Umbilical cord (tissue), 2 donors: ENCODE measurements at places on chromosomes 12 and 14. TPM values are rescaled to one million over a fixed set of nuclear protein-coding genes. Genes with fewer than 3 reads are reported as not detected.

DNA sequence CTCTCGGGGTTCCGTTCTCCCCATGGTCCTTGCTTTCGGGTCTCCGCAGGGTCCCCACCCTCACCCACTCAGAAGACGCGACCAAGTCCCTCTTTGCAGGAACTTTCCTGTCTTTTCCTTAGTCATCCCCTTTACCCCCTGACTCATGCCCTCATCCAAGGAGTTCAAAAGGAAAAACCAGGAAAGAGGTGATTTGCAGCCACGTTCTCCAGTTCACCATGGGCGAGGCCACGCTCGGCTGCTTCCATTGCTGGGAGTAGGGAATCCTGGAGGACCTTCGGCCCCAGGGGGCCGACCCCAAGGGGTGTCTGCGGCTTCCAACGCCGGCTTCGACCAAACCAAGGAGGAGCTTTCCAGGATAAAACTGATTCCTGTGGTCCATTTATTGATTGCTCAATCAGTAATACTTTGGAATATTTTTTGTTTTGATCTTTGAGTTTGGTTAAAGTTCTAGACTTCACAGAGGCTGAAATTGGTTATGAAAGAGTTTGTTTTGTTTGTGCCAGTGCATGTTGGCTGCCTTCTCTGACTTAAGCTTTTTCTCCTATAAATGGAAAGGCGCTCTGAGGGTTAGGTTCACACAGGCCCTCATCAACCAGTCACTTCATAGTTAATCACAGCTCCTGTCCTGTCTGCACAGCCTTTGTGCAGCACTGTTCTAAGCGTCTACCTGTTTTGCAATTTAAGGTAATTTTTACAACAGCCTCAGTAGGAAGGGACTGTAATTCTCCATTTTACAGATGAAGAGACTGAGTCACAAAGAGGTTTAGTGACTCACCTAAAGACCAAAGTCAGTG, 827 bp downstream of the ALDH2 start:
- peak; percentile 44 for DNase-seq

DNA sequence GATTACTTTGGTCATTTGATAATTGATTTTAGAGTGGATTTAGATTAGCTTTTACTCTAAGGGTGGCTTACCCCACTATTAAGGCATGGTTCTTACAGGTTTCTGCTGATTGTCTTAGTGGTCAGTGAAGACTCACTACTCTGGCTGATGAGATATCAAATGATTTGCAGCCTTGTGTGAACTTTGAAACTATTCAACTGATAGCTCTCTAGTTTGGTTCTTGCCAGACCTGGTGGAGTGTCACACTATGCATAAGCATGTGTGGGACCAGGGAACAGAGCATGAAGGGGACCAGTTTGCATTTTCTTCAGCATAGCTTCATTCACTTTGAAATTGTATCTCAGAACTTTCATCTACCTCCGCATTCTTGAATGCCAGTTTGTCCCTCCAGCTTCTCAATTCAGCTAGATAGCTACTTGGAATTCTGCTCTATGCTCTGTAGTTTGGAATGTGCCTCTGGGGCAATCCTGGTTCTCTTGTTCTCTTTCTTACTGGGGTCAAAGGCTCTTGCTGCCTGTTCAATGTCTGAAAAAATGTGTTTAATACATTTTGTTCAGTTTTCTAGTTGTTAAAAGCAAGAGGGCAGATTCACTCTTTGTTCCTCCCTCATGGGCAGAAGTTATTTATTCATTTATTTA, 12.7 kb downstream of the SCYL2 start:
- DNase-seq = no peak

DNA sequence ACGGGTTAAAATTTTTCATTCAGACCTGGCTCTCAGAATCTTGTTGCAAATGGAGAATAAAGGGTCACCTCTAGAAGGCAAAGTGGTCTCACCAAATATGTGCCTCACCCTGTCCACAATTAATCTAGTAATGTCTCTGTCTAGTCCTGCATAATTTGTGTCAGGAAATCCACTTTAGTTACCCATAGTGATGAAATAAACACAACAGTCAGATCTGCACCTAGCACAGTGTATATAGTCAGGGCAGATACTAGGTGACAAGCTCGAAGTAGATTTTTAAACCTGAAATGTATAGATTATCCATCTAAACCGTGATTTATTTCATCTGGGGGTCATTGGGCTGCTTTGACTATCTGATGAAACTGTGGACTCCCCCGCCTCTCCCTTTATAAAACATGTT, 15.9 kb upstream of the FLVCR2 start:
- DNase-seq = no peak

- peak; percentile 96 for DNase-seq
These were observed 42.1 kb downstream of the FLRT2 start for GRCh38 chr14:85572011-85572410.

GRCh38 chr12:54661048-54661447, 12.9 kb upstream of the DCD start:
- no peak for DNase-seq

GRCh38 chr14:70148911-70149595, 39.7 kb downstream of the SLC8A3 start:
- DNase-seq = no peak

- DNase-seq = peak; percentile 83
These were observed 742 bp downstream of the SPSB2 start for GRCh38 chr12:6872073-6873048.

DNA sequence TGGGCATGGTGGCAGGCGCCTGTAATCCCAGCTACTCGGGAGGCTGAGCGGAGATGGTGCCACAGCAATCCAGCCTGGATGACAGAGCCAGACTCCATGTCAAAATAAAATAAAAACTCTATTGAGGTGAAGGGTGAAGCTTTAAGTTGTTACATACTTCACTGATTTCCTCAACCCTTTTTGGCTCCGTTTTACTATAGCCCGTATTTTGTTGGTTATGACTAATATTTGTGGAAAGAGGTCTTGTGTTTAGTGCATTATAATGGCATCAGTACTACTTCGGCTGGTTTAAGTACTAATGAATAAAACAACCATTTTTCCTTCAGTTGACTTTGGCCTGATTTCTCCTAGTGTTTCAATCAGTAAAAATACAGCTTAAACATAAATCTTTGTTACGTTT, 27.0 kb upstream of the SLC2A14 start:
- no peak for DNase-seq

DNA sequence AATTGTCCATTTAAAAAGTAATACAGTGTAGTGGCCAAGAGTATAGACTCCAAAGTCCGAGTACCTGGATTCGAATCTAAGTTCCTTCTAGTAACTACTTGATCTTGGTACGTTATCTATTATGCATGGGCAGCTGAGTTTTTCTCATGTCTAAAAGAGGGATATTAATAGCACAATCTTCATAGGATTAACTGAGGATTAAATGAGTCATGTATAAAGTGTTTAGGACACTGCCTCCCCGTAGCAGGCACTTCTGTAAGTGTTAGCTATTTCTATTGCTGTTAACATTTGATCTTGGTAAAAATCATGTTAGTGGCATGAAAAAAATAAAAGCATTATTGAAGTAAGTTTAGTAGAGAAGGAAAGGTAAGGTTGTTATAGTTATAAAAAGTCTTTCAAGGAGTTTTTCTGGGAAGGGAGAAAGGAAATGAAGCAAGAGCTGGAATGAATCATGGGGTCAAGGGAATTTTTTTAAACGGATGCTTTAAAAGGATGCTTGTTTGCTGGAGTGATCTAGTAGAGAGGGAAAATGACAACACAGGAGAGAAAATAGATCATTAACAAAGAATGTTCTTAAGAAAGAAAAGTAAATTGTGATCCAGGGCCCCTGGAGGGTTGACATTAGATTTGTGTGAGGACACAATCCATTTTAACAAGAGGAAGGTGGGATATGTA, 502.2 kb upstream of the USP15 start:
- no peak for DNase-seq

- DNase-seq = no peak
These were observed 453.4 kb upstream of the CCDC196 start for GRCh38 chr14:66032800-66033199.

GRCh38 chr12:11730299-11731041, 81.0 kb downstream of the ETV6 start:
- DNase-seq = peak; percentile 52

GRCh38 chr12:3727877-3728632, 24.9 kb downstream of the CRACR2A start:
- DNase-seq = no peak

DNA sequence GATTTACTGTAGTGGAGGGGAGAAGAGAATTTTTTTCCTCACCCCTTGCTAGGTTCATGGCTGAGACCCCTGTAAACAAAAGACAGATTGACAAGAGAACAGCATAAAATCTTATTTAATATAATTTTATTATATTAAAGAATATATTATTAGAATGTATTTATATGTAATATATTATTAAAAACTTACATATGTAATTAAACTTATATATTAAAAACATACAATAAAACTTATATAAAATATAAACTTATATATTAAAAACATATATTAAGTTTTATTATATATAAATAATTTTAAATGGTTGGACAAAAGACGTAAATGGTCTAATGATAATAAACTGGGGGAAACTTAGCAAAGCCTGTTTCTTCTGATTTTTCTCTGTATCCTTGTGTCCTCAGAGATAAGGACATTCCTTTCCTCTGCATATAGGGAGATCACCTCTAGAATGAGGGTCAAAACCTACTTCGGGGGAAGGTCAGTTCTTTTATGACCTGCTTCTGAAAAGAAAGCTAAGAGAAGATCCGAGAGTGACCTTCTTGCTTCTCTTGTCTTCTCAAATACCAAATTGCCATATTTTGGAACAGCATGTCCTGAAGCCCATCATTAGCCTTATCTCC, 8.9 kb upstream of the PPM1H start:
- no peak for DNase-seq

DNA sequence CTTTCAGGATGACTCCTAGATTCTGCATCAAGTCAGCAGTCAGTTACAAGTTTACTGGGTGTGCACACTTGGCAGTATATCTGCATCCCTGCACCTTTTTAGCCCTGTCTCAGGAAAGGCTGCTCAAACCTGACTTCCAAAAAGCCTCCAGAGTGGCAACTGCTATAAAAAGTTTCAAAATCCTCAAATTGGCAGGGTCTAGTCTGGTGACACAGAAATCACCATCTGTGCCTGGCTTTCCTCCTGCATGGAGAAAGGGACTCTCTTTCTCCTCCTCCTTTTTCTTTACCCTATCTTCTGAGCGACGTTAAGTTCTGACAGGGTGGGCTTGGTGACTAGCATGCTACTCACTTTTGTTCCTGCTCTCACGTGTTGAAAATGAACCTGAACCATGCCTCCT, 679.5 kb downstream of the C12orf50 start:
- no peak for DNase-seq

GRCh38 chr12:11978726-11979384, 91.9 kb upstream of the BCL2L14 start:
- no peak for DNase-seq

- DNase-seq = no peak
These were observed 189.5 kb downstream of the KITLG start for GRCh38 chr12:88390811-88391210.

DNA sequence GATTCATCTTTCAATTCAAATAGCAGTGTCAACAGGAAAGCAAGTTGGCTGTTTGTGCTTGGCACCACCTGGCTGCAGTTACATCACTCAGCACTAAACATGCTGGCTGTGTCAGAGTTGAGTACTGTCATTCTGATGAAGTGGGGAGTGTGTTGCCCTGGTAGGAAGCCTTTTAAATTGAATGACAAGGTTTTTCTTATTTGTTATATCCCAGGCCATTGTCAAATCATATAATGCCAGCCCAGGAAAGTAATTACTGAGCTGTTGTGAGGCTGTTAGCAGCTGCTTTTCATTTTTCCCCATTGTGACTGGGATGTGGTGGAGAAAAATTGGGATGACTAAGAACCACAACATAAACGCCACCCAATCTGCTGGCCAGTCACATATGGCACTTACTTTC, 106.5 kb upstream of the PRKD1 start:
- DNase-seq = no peak

DNA sequence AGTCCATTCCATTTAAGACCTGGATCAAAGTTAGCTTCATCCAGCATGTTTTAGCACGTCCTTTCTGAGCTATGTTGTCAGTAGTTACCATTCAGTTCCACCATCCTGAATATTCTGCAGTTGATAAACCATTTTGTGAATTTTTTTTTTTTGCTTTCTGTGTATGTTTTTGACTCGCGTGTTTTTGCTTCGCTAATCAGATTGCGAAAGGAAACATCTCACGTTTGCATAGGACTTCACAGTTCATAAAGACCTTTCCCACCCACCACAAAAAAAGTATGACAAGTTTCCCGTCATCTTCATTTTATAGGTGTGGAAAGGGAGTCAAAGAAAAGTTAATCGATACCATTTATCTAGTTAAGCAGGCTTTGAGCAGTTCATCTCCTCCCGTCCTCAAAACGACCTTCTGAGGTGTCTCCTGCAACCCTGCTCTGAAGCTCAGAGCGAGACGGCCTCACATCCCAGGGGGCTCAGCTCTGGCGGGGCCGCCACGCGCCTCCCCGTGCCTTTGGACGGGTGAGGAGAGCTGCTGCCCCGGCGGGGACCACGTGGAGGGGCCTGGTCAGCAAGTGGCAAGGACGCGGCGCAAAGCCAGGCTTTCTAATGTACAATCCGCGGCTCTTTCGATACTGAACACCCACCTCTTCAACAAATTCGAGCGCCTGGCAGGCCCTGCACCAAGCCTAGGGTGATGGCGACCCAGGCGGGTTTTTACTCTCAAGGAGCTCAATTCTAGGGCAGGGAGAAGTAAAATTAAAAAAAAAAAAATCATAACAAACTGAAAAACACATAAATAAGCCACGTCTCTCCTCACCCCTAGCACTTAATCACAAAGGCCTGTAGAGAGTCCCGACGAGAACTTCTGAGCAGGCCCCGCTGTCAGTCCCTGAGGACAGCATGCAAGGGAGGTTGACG, 988 bp upstream of the TMEM263 start:
- DNase-seq = no peak

DNA sequence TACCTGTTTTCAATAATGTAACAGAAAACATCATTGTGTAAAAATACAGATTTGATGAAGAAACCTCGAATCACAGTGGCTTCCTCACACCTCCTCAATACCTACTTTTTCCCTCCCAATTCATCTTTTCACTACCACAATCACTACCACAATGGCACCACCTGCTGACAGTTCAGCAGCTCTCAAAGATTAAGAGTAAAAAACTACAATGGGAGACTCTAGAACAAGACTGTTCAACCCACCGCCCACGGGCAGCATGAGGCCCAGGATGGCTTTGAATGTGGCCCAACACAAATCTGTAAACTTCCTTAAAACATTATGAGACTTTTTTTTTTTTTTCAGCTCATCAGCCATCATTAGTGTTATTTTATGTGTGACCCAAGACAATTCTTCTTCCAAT, 15.2 kb downstream of the MED6 start:
- no peak for DNase-seq

- no peak for DNase-seq
These were observed 38.1 kb downstream of the CDC42BPB start for GRCh38 chr14:103019236-103019635.

The RNASE7 gene
- 4.1 TPM for total RNA-seq

The KLRD1 gene
- total RNA-seq = 5.1 TPM

The GUCY2C gene
- total RNA-seq = 0.72 TPM

The TAC3 gene
- total RNA-seq = 6.5 TPM

The SAMD15 gene
- total RNA-seq = 3.6 TPM

The BHLHE41 gene
- total RNA-seq = 7.9 TPM

The ADAM20 gene
- total RNA-seq = 1.4 TPM

The KRT78 gene
- 8.7 TPM for total RNA-seq

The MUCL1 gene
- not detected for total RNA-seq

The ZFC3H1 gene
- 55.6 TPM for total RNA-seq

The MIA2 gene
- total RNA-seq = 21.9 TPM

The RND1 gene
- total RNA-seq = 5.8 TPM
